ENCODE measurements at places on chromosomes 1 and 21.

- no peak for DNase-seq
Measured at GRCh38 chr1:226679853-226680516, 59.1 kb downstream of the ITPKB start.

DNA sequence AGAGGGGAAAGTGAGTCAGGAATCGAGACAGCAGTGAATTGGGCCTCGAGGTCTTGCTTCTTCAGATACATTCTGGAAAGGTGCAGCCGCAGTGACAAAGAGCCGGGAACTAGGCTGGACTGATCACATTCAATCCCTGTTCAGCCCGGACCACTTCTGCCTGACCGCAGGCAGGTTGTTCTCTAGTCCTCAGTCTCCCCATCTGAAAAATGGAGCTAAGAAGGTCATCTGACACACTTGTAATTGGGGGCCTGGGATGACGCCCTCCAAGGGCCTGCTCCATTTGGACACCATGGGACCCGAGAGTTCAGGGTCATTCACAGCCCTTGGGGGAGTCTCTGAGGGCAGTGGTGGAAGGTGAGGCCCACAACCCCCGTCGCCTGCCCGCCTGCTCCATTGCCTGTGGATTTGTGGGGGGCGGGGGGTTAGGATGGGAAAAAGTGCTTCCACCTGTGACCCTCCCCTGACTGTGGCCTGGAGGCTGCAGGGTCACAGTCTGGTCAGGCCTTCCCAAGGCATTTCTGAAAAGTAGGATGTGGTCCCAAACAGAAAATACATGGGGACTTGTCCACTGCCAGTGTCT lies 87.9 kb upstream of the CSF3R start:
- DNase-seq: no peak

DNA sequence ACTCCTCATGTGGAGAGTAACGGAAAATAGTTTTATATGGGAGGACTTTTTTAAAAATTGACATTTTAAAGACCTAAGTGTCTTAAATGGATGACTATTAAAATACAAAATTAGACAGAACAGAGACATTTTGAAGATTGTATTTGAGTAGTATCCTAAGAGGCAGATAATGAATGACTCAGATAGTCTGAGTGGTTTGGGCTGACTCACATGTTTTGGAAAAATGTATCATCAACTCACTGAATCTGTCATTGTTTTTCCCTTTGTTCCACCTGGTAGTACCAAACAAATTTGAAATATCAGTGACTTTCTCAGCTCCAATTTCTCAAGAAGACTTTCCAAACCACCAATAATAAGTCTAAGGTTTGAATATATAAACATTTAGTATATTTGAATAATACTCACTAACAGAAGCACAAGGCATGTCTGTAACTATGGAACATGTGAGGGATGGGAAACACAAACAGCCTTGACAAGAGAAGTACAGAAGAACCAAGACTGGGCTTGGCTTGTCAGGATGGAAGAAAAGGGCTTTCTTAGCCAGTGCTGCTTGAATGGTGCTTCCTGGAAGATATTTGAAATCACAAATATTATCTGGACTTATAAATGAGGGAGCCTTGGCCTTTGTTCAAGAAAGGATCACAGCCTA lies 90.6 kb downstream of the SGIP1 start:
- peak; percentile 11 for DNase-seq

DNA sequence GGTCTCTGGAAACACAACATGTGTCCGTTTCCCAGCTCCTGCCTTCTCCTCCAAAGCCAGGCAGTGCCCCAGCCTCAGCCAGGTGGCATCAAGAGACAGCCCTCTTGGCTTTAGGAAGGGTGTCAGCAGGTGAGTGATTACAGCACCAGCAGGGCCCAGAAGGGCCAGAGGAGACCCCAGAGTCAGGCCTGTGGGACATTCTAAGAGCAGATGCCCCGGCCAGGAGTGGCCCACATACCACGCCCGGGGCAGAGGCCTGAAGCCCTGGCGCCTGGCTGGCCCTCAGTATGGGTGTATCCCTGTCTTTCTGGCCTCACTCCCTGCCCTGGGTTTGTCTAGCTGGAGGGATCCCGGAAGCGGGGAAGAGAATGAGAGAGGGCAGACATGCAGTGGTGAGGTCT lies 109.2 kb downstream of the CASZ1 start:
- no peak for DNase-seq

- no peak for DNase-seq
Measured at GRCh38 chr1:109873278-109874175, 37.1 kb upstream of the CSF1 start.

DNA sequence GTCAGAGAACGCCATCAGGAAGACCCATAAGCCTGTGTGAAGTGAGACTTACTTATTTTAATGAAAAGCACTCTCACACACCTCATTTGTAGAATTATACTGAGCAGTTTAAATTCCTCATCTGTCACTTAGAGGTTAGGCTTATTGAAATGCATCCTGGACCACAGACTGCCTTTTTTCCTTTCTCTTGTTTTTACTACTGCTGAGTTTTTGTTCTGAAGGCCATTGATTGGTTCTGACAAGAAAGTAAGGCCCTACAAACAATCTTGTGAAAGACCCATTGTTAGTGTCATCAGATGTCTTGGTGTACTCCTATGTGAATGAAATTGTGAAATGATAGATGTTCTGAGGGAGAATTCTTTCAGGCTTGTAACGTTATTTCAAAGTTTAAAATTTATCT lies 1343.3 kb upstream of the ADGRL2 start:
- DNase-seq: no peak

- no peak for DNase-seq
Measured at GRCh38 chr21:29185172-29185571, 54.7 kb downstream of the MAP3K7CL start.

DNA sequence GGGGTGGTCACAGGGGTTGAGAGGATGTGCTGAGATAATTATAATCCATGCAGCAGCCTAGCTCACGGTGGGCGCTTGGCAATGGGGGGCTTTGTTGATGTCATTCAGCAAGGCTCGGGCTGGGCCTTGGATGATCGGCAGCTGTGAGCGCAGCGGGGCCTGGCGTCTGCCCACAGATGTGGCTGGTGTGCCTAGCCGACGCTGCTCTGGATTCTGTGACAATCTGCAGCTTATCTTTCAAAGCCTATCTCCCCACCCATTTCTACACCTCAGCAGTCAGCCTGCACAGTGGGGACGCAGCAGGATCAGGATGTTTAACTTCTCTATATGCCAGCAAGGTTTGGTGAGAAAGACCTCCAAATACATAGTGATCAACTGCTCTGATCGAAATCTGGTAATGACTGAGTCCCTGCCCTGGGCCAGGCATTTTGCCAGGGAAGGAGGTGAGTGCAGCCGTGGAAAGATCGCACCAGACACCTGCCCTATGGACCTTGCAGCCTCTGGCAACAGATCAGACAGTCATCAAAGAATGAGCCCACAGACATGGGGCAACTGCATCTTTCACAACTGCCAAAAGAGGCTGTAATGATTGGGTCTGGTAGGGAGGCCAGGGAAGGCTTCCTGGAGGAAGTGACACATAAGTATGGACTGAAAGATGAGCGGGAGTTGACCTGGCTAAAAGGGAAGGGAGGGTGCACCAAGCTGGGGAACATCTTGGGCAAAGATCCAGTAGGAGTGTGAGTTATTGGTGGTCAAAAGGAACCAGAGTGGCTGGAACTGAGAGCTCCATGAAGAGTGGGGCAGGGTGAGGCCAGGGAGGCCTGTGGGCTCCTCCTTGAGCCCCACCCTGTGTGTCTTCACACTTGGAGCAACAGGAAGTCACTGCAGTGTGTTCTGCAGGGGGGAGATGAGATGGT lies 35.3 kb downstream of the EPHB2 start:
- DNase-seq: no peak

DNA sequence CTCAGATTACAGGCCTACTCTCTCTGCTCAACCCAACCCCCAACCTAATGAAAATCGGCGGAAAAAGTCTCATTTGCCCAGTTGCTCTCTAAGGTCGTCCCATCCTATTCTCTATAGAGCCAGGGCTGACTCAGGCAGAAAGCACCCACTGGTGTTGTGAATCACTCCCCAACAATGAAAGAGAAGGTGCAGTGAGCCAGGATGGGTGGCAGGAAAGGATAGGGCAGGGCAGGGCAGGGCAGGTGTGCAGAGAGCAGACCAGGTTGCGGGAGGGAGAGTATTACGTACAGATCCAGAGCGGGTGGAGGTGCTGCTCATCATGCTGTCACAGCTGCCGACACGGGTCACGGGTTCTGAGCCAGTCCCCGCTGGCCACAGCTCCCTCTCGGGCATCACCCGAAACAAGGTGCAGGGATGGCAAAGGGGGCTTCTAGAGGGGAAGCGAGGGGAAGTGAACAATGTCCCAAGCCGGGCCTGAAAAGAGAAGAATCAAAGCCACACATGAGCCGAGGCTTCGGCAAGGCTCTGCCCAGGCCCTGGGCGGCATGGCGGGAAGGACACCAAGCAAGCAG lies 5.3 kb downstream of the C1orf116 start:
- no peak for DNase-seq

DNA sequence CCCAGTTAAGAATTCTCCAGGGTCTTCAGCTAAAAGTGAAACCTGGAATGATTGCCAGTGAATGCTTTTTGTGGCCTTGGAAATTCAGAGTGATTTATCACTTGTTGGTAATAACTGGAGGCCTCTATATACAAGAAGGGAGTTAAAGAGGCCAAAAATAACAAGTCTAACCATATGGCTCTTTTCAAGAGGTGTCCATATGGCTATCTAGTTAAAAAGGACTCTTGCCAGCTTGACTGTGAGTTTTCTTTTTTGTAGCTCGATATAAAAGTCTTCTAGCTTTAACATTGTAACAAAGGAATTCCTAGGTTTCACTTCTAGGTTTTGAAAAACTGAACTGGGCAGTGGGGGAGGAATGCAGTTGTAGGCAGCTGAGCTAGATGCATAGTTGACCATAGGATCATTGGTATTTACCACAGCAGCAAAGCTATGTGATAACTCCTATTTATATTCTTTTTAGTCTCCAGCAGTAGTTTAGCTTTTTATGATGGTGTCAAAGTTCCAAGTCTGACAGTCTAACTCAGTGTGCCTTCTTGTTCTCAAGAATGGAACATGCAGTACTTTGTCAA lies 44.4 kb downstream of the CACHD1 start:
- DNase-seq: no peak

DNA sequence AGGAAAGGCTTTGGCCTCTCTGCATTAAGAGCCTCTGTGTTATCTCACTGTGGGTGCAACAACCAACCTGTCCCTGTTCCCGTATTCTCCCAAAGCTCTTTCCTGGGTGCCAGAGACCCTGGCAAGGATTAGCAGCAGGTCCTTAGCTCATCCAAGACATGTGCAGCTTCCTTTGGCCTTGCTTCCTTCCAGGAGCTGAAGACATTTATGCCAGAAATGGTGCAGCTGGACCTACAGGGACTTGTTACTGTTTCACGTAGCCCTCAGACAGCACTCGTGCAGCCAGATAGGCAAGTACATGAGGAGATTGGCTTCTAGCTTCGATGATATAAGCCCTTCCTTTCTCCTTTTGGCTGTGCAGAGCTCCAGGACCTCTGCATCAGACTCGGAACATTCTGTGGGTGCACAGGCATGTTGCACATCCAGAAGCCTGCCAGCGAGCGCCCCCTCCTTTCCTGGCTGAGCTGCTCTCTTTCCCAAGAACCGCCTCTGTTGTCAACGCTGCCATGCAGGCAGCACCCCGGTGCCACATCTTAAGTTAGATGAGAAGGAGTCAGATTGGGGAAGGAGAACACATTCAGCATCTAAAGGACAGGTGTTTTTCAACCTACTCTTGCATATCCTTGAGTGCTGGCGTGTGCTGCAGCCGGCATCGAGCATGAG lies 284.5 kb upstream of the PLXNA2 start:
- no peak for DNase-seq

- DNase-seq: no peak
Measured at GRCh38 chr1:116938216-116938615, 28.5 kb downstream of the PTGFRN start.

GRCh38 chr1:247530785-247531184 lies 5.5 kb downstream of the OR2C3 start:
- DNase-seq: no peak

DNA sequence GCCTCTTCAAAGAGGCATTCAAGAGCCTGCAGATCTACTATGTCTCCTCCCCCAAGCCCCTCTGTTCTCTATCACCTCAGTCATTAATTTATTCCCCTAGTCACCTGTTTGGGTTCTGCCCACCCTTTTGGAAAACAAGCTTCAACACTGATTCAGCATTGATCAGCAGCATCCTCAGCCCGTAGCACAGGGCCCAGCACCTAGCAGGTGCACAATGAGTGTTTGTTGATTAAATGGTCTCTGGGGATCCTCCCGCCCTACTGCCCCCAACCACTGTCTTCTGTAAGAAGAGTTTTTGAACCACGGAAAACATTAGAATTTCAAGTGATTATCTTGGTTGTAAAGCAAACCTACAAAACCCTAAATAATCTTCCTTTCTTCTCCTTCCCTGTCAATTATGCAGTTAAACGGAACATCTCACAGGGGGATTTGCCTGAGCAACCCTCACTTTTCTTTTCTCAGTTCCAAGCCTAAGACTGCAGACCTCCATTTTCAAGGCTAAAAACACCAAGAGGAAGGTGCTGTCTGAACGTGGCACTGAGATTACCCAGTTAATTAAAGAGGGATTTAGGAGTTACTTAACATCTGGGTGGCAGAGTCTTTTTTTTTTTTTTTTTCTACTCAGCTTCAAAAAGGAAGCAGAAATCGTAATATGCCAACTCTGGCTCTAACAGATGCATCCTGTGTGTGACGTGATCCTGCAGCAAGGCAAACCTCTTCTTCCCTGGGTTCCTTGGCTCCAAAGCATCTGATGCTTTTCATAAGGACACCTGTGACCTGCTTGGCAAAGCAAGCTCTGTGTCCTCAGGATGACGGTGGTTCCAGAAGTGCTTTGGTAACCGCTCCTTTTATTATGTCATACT lies 163.0 kb downstream of the KAZN start:
- no peak for DNase-seq

DNA sequence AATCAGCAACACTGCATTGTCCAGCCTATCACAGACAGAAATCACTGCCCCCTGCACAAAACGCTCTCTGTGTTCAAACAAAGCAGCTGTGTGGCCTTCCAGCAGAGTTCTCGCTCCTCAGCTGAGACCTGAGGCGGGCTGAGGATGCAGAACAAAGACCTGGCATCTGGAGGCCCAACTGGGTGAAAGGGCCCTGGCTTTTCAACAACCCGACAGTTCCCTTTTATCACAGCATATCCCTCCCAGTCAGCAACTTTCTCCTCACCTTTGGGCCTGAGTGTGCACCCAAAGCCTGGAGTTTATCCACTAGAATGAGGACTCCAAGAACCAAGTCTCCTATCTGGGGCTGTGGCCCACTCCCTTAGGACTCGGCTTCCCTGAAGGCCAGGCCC lies 42.6 kb upstream of the A3GALT2 start:
- DNase-seq: no peak

- DNase-seq: no peak
Measured at GRCh38 chr1:19949016-19949415, 25.6 kb upstream of the PLA2G2E start.

GRCh38 chr1:184941410-184941733 lies 32.9 kb downstream of the NIBAN1 start:
- no peak for DNase-seq
